ENCODE measurements at places on chromosomes 12 and 14.

DNA sequence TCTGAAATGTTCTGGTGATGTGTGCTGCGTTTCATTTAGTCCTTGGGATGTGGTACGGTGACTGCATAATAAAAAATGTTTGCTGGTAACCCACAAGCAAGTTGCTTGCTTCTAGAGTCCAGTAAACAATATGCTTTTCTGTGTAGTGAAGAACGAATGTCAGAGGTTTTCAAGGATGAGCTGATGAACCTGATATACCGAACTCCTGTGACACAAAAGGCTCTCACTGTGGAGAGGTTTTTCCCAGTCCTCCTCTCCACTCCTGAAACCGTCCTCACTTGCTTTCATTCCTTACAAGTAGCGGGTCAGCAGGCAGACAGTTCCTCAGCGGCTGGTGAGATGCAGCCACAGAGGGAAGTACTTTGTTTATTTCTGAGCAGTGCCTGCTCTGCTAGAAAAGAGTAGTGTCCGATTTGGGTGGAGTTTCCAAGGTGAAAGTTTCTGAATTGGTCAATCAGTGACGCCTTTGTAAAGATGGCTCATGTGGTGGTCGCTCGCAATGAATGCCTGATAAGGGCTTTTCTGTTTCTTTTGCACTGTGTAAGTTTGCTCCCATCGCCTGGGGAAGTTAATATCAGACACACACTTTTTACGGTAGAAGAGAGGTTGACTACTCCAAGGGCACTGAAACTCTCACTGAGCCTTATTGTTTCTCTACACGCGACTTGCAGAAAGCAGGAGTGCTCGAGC lies 3.0 kb downstream of the ETV6 start:
- DNase-seq, result no peak

DNA sequence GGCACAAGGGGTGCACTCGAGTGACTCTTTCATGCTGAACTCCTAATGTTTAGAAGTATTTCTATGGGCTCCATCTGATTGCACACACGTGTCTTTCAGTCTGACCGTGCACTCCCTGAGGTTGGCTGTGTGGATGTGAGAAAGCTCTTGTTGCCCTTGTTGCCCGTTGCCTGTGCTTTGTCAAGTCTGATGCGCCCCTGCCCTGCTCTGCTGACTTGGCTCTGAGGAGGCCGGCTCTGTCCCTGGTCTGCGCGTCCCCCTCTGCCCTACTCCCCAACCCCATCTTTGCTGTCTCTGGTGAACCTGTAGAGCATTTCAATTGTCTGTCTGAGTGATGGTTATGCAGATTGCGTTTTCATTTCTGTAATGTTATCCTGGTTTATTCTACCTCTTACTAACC lies 802.3 kb downstream of the NRXN3 start:
- DNase-seq, result no peak

GRCh38 chr12:52873832-52874572 lies 25.2 kb upstream of the KRT78 start:
- no peak for DNase-seq

DNA sequence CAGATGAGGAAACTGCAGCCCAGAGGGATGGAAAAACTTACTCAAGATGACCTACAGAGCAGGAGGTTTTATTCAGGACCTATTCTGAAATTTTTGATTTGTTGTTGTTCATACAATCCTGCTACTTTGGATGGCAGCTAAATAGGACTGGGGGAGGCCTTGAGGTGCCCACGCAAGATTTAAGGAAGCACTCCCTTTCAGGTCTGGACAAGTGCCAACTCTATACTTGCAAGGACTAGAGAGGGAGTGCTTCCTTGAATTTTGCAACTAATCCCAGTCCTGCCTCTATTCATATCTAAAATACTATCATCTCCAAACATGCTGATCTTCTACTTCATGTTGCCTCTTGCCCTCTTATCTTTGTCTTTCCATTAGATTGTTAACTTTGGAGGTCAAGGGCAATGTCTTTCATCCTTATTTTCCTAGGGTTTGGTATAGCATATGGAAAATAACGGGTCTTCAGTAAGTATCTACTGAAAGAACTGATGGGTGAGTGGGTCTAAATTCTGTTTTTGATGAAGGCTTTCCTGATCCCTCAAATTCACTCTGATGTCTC lies 28.6 kb upstream of the PPM1H start:
- no peak for DNase-seq

DNA sequence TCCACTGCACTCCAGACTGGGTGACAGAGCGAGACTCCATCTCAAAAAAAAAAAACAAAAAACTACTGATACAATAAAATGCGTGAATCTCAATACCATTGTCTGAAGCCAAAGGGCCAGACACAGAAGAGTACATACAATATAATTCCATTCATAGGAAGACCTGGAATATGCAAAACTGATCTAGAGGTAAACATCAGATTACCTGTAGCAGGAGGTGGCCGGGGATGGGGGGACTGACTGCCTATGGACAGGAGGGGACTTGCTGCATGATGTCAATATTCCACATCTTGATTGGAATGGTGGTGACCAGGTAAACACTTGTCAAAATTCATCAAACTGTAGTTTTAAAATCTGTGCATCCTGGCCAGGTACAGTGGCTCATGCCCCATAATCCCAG lies 12.5 kb upstream of the FIGNL2 start:
- no peak for DNase-seq

DNA sequence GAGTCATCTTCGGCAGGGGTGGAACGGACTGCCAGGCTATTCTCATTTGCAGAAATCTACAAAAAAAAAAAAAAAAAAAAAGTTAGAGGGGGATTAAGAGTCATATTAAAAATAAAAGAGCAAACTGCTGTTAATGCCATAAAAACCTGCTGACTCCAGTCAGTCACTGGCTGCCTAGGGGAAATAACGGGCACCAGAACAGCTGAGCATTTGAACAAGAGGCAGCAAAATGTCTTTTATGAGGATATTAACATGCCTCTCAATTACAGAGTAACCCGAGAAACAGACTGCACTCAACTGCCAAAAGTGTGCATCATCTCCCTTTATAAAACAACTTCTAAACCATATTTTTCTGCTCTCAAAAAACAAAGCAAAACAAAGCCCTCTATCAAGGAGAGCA lies 28.7 kb upstream of the CERS5 start:
- DNase-seq, result no peak

DNA sequence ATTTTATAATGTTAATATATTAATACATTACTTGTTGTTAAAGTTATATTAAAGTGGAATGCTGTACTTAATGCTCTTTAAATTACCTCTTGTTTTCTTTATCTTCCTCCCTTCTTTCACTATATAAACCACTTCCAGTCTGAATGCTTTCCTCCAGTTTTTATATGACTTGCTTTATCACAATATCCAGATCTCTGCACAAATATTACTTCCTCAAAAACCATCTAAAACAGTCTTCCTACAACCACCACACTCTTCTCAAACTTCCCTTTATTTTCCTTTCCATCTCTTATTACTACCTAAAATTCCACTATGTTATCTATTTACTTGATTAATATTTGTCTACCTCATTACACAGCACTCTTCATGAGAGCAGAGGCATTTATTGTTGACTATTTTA lies 956.6 kb downstream of the LRFN5 start:
- no peak for DNase-seq

GRCh38 chr12:89350260-89350629 lies 2.1 kb downstream of the DUSP6 start:
- DNase-seq, result no peak

- no peak for DNase-seq
These were observed 460.1 kb downstream of the NAV3 start for GRCh38 chr12:78290606-78291345.

- DNase-seq, result peak; percentile 59
These were observed 256.3 kb upstream of the SFSWAP start for GRCh38 chr12:131454418-131455217.

DNA sequence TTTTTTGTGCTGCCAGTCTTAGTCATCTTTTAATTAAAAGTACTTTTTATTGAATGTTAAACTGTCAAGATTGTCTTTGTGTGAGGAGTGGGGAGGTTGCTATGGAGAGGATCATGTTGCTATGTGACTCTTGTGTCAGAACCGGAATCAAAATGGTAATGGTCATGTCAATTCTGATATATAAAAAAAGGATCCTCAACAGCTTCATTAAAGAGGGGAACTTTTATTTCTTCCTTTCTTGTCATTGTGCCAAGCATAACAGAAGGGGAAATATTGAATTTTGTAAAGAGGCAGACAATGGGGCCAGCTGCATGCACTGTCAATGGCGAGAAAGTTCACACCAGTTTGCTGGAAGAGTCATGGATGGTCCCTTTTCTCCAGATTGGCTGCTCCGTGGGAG lies 564.8 kb downstream of the VRK1 start:
- DNase-seq, result no peak

DNA sequence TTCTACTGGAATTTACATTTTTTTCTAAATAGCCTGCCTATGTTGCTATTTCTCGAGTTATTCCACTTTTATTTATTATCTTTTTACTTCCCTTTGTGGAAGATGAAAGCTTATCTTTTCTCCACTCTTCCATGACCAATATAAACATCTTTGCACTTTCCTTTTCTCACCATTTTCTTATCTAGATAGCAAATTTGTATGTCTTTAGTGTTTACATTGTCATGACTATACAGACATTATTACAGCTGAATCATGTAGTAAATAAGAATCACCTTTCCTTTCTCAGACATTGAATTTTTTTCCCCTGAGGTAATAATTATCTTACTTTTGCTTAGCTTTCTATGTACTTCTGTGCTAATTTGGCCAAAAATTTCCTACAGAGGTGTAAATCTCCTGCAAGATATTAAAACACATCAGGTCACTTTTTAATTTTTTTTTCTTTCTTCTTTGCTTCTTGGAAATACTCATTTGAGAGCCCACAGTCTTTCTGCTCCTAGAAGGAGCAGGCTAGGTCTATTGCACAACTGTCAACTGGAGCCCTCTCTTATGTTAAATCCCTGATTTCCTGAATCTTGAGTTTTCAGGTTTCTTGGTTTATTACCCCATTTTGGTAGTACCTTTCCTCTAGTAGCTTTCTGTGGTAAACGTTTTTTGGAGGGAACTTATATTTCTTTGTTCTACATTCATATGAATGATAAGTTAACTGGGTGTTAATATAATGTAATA lies 109.0 kb upstream of the ATP2B1 start:
- DNase-seq, result no peak

DNA sequence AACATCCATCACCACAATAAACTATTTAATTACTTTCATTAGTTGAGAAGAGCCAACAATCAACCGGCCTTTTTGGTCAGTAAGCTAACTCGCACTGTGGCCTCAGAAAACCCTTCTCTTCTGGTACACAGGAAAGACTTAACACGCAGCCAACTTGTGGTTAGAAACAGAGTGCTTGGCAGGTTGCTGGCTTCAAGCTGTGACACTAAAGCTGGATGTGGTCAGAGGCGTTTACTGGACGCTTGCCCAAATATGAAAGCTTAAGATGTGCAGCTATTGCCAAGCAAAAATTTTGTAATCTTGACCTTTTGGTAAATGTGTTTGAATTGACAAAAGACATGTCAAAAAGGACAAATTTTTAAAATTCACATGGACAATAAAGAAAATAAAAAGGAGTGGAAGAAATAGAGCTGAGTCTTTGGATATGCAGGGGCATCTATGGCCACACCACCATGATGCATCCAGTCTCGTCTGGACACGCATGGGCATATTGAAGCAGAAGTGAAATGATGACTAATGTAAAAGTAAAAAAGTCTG lies 2.6 kb upstream of the KLRK1 start:
- DNase-seq, result peak; percentile 87

DNA sequence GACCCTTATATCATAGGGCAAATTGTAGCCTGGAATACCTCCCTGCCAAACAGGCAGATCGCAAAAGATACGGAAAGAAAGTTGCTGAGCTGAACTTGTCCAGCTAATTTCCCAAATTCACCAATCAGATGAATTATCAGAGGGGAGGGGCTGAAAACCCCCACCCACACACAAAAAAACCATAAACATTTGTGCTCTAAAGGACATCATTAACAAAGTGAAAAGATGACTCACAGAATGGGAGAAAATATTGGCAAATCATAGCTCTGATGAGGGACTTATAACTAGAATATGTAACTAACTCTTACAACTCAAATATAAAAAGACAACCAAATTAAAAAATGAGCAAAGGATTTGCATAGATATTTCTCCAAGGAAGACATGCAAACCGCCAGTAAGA lies 36.3 kb downstream of the PTHLH start:
- no peak for DNase-seq

- no peak for DNase-seq
These were observed 782 bp upstream of the PIWIL1 start for GRCh38 chr12:130336723-130337487.

DNA sequence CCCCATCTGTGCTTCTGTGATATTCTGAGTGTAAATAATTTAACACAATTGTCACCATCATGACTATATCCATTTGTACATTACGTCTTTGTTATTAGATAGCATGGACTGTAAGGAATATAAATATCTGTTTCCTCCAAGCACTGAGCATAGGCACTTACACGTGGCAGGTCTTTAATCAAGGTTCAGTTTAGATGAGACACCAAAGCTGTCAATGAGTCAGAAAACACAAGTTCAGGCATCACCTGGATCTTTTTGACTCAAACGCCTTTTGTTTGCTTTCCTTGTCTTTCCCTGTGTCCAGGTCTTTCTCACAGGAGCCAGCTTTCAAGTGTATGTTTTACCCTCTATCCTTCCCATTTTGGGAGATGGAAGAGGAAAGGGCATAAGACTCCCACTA lies 163.2 kb upstream of the CCDC198 start:
- no peak for DNase-seq

GRCh38 chr12:99767809-99768208 lies 120.3 kb downstream of the GARIN6 start:
- peak; percentile 61 for DNase-seq

- peak; percentile 96 for DNase-seq
These were observed 1352.9 kb downstream of the TMEM121 start for GRCh38 chr14:106879241-106879640.

All from T47D (cell line).